HCT116 (cell line): ENCODE measurements at places on chromosomes 1 and 21.

GRCh38 chr1:210272666-210273065 is 40.1 kb downstream of the SERTAD4 start:
- H3K36me3 ChIP-seq: no peaks in the 10 kb centered on the region
- no peak overlapping the region for H3K27ac ChIP-seq
- no peak for DNase-seq
- no peak overlapping the region for H3K4me3 ChIP-seq

DNA sequence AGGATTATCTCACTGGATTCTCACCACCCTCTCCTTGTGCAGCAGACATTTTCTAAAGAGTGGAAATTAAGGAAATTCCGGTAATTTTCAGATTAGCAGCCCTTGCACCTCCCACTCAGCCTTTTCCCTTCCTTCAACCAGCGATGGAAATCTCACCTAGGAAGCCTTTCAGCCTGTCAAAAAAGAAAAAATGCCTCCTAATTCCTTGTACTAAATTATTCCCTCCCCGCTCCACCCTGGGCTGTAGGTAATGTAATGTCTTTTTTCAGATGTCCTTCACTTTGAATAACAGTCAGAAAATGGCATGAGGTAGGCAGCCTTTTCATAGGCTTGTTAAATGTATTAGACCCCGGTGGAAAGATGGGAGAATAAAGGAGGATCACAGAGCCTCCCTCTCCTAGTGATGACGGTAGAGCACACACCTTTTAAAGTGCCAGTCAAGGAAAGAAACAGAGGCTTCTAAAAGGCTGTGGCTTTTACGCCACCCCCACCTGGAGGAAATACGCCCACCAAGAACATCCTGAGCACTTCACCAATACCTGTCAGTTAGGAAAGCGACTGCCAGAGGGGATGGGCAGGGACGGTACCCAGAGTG is 62.8 kb upstream of the NEK2 start:
- peaks cover 7% of the 10 kb centered on the region; the same call in 1 of the 2 replicates for H3K27me3 ChIP-seq
- H3K4me3 ChIP-seq: no peak overlapping the region
- no peaks in the 10 kb centered on the region for H3K36me3 ChIP-seq
- no peak overlapping the region for H3K27ac ChIP-seq
- peaks cover 46% of the 10 kb centered on the region for H3K4me1 ChIP-seq

DNA sequence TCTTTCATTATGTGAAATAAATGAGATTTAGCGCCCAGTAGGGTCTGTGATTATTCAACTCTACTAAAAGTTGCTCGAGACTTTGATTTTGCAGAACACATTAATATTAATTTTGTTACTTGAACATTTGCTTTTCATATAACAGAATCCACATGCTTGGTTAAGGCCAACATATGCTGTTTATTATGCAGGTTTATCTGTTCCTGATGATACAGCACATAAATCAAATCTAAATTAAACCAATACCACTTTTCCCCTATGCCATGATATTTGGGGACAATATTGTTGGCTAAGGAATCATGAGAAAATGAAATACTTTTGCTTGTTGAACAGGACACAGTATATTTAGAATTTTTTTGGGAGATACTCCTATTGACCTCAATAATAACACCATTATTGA is 291.1 kb downstream of the USP25 start:
- H3K27ac ChIP-seq: no peak overlapping the region
- H3K4me3 ChIP-seq: no peak overlapping the region
- H3K27me3 ChIP-seq: no peaks in the 10 kb centered on the region
- no peak for DNase-seq

DNA sequence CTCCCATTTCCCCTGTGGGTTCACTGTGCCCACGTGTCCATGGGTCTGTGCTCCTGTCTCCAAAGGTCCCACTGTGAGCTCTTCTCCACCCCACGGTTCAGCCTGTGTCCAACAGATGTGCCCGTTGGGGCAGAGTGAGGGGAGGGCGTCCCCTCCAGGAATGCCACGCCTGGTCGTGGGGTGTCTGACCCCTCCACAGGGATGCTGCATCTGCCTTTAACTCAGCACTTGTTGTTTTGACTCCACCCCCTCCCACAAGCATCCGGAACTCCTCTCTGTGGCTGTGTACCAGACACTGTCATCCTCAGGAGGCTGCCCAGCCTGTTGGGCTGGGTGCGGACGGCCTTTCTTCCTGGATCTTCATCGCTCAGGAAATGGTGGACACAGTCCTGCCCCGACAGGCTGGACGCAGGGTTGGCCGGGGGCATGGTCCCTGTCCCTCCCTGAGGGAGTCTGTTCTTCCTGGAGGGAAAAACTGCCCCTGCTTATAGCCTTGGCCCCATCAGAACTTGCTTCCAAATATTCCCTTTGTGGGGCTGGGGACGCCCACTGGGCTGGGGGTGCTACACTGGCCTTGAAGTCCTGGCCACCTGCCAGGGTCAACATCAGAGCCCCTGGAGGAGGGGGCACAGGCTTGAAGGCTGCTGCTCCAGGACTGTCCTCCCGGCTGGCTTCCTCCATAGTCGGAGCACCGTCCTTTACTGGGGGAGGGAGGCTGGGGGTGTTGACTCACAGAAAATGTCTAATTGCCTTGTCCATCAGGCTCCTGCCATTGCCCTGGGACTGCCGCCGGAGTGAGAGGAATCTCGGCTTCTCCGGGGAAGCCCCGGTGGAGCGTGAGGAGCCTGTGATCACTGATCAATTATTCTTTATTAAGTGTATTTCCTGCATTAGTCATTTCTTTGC is 182.0 kb upstream of the C1orf174 start:
- H3K27ac ChIP-seq: no peak overlapping the region
- H3K4me3 ChIP-seq: no peak overlapping the region
- H3K36me3 ChIP-seq: no peaks in the 10 kb centered on the region
- peaks cover 12% of the 10 kb centered on the region; the same call in 1 of the 2 replicates for H3K27me3 ChIP-seq
- no peaks in the 10 kb centered on the region for H3K4me1 ChIP-seq

DNA sequence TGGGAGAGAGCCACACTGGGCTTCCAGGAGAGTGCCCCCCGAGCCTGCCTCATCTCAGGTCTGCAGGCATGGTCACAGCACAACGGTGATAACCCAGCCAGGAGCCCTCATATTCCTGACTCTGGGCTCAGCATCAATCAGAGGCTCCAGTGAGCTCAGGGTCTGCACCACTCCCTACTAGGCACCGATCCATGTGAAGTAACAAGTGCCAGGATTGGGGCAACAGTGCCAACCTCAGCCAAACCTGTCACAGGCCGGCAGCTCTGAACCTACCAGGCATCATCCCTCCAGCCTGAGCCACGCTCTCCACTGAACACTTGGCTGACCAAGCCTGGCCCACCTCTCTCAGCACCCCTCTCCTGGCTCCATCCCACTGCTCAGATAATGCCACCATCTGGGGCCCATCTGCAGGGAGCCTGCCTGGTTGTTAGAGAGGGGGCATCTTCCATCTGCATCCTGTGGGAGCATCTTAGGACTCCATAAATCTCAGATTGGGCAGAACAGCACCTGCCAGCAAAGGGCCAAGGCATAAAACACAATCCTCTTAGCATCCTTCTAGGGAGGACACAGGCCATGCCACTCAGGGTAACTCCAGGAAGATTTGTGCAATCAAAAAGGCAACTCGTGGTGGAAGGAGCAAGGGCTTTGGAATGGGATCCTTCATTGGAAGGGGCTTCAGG is 213.7 kb upstream of the CSF3R start:
- H3K27ac ChIP-seq: no peak overlapping the region
- H3K27me3 ChIP-seq: peaks cover 46% of the 10 kb centered on the region
- no peak overlapping the region for H3K4me3 ChIP-seq
- no peaks in the 10 kb centered on the region for H3K36me3 ChIP-seq

DNA sequence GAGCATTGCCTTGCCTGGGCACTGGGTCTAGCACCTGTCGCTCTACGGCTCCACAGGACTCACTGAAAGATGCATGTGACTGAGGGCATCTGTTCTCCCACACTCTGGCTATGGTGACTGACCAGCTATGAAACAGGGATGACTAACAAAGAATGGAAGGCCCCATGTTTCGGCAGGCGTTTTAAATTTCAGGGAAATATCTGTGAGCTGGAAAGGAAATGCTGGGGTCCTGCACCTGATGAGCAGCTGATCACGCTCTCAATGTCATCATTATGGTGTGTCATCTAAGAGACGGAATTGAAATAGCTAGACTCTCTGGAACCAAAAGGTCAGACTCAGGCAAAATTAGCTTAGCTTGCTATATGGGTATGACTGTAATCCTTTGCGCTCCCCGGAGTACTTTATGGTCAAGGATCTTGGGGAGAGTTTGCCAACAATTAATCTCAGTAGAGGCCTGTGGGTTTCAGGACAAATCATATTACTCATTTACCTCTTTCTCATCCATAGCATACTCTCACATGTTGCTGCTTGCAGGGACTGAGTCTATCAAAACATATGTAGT is 24.5 kb upstream of the PALMD start:
- no peak overlapping the region for H3K27ac ChIP-seq
- no peaks in the 10 kb centered on the region for H3K36me3 ChIP-seq
- no peaks in the 10 kb centered on the region for H3K27me3 ChIP-seq
- no peak for DNase-seq
- H3K4me3 ChIP-seq: no peak overlapping the region

DNA sequence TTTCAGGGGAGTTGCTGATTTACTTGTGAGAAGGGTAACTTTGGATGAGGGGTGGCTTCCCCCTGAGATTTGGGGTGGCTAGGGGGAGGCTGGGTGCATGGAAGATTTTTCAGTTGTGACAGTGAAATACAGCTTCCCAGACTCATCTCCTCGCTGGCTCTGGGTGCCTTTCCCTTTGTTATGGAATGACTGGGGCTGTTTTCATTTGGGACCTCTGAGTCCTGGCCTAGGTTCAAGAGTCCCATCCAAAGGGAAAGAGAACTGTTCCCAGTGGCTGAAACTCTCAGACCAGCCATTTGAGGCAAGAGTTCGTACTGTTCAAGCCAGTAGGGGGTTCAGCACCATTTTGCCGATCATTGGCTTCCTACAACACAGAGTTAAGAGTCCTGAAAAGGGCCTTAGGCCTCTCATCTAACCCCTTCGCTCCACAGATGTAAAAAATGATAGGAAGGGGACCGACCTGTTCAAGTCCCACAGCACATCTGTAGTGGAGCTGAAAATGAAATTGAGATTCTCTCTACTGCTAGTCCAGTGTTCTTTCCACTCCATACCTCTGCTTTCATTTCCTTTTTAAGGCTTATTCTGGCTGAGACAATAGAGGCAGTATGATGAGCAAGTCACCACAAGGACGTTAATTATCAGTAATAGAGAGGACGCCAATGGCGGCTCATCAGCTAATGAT is 958 bp downstream of the DDR2 start:
- H3K27ac ChIP-seq: no peak overlapping the region
- no peak for DNase-seq
- no peaks in the 10 kb centered on the region for H3K36me3 ChIP-seq
- H3K4me3 ChIP-seq: no peak overlapping the region

- H3K27me3 ChIP-seq: no peaks in the 10 kb centered on the region
- H3K4me3 ChIP-seq: no peak overlapping the region
- H3K4me1 ChIP-seq: no peaks in the 10 kb centered on the region
- no peaks in the 10 kb centered on the region for H3K36me3 ChIP-seq
- H3K27ac ChIP-seq: no peak overlapping the region
Measured at GRCh38 chr1:8674481-8674880, 143.0 kb downstream of the RERE start.

- no peaks in the 10 kb centered on the region for H3K4me1 ChIP-seq
- no peaks in the 10 kb centered on the region for H3K27me3 ChIP-seq
- H3K36me3 ChIP-seq: no peaks in the 10 kb centered on the region
- no peak overlapping the region for H3K27ac ChIP-seq
- no peak for DNase-seq
- H3K4me3 ChIP-seq: no peak overlapping the region
Measured at GRCh38 chr1:232568331-232568852, 61.5 kb downstream of the SIPA1L2 start.

GRCh38 chr1:219189952-219190351 is 16.3 kb downstream of the LYPLAL1 start:
- no peaks in the 10 kb centered on the region for H3K27me3 ChIP-seq
- no peak overlapping the region for H3K4me3 ChIP-seq
- no peaks in the 10 kb centered on the region for H3K36me3 ChIP-seq
- H3K27ac ChIP-seq: no peak overlapping the region
- H3K4me1 ChIP-seq: no peaks in the 10 kb centered on the region

- peak overlapping the region; percentile 18; the same call in 1 of the 2 replicates for H3K27ac ChIP-seq
- no peaks in the 10 kb centered on the region for H3K36me3 ChIP-seq
- DNase-seq: peak; percentile 48
- peaks cover 33% of the 10 kb centered on the region for H3K4me1 ChIP-seq
- H3K4me3 ChIP-seq: 0 out of 2 replicates have a peak overlapping the region, but pooled peaks have one; percentile 10
- no peaks in the 10 kb centered on the region for H3K27me3 ChIP-seq
Measured at GRCh38 chr1:27026621-27027574, 14.2 kb upstream of the TENT5B start.

- H3K27ac ChIP-seq: no peak overlapping the region
- H3K4me1 ChIP-seq: no peaks in the 10 kb centered on the region; the same call in 1 of the 2 replicates
- DNase-seq: no peak
- H3K4me3 ChIP-seq: no peak overlapping the region
Measured at GRCh38 chr1:101365878-101366277, 129.1 kb downstream of the S1PR1 start.

DNA sequence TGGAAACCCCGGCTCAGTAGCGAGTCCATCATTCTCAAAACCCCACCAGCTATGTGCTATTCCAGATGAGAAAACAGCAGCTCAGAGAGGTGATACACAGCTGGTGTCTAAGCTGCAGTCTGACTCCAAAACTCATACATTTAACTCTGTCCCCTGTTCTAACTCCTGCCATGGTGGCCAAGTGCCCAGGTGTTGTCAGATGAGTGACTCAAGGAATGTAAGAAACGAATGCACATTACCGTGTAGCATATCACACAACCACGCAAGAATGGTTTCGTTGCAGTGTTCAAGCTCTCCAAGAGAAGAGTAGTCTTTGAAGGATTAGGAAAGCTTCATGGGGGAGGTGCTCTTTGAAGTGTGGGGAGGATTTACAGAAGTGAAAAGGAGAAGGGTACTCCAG is 4.7 kb upstream of the XKR8 start:
- H3K4me1 ChIP-seq: peaks cover 6% of the 10 kb centered on the region
- H3K27me3 ChIP-seq: no peaks in the 10 kb centered on the region
- H3K4me3 ChIP-seq: no peak overlapping the region
- H3K36me3 ChIP-seq: no peaks in the 10 kb centered on the region
- H3K27ac ChIP-seq: no peak overlapping the region

DNA sequence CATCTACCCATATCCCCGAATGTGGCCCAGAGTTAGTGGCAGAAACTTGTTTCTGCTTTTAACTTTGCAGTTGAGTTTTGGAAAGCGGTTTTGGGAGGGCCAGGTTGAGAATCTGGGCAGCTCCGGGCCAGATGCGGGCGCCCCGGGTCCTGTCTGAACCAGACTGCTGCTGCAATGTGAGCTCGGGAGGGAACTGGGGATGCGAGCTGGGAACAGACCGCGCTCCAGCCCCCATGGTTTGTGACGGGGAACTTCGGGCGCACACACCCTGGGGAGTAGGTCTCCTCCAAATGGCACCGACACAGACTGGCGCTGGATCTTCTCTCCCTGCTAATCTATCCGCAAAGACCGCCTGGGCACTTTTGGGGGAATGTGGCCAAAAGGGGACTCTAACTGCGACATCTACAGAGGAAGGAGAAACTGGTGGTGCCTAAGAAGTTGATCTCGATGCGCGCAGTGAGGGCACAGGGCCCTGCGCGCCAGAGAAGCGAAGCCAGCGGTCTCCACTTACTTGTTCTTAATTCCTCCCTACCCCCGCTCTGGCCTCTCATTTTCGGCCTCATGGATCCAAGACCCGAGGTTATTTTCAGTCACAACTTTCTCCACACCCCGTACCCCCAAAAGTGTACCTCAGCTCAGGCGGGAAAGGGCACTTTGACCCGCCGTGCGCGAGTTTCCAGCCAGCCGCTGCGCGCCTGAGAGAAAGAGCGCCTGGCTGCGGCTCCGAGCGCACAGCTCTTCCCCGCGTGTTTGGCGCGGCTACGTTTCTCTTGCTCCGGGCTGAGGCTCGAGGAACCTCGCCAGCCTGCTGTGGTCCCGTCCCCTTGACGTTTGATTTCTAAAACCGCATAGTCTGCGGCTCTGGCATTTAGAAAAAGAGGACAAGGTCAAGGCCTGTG is 411.0 kb upstream of the ESRRG start:
- no peaks in the 10 kb centered on the region for H3K27me3 ChIP-seq
- H3K27ac ChIP-seq: no peak overlapping the region
- no peaks in the 10 kb centered on the region for H3K4me1 ChIP-seq
